ENCODE measurements at places on chromosomes 4 and X.

GRCh38 chr4:629915-630641, 4.7 kb downstream of the PDE6B start:
- no peak for DNase-seq

DNA sequence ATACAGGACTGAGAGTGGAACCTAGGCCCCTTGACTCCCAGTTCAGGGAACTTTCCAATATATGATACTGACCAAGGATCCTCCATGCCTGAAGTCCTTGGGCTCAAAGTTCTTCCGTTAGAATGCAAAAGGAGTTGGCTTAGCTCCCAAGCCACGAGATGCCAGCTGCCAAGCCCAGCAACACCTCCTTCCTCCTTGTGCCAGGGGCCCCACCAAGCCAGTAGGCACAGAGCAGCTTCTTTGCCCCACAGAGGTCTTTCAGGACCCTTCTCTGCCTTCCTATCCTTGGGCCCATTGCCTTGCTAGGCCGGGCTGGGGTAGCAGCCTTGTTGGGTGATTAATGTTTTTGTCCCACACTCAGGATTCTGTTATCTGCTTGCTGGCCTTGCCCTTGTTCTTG, 105.6 kb downstream of the EFNB1 start:
- DNase-seq = peak; percentile 4

DNA sequence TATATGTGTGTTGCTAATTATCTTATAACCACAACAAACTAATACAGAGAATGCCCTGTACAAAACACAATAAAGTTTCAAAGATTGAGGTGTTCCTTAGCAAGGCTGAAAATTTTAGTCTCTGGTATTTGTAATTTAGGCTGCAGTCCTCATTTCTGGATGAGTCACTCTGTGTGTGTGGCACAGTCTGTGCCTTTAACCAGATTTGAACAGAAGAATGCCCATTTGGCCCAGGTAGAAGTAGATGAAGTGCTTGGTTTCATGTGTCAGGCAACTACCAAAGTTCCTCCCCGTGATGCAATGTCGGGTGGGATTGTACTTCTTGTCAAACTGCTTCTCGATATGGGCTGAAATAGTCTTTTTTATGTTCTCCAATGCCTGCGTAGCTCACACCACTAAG, 91.6 kb upstream of the H2AZ1 start:
- no peak for DNase-seq

- no peak for DNase-seq
Observed at GRCh38 chr4:140186651-140187315, 32.8 kb upstream of the MAML3 start.

GRCh38 chr4:166123546-166123945, 250.5 kb downstream of the TLL1 start:
- DNase-seq = no peak

- DNase-seq = no peak
Observed at GRCh38 chrX:107047622-107048021, 47.6 kb upstream of the MORC4 start.

- no peak for DNase-seq
Observed at GRCh38 chr4:94939791-94940519, 182.2 kb downstream of the BMPR1B start.

- no peak for DNase-seq
Observed at GRCh38 chrX:11647138-11647537, 18.6 kb downstream of the ARHGAP6 start.

GRCh38 chr4:2647403-2648158, 108.6 kb downstream of the TNIP2 start:
- no peak for DNase-seq

GRCh38 chr4:10007436-10007740, 13.9 kb downstream of the SLC2A9 start:
- DNase-seq = no peak

DNA sequence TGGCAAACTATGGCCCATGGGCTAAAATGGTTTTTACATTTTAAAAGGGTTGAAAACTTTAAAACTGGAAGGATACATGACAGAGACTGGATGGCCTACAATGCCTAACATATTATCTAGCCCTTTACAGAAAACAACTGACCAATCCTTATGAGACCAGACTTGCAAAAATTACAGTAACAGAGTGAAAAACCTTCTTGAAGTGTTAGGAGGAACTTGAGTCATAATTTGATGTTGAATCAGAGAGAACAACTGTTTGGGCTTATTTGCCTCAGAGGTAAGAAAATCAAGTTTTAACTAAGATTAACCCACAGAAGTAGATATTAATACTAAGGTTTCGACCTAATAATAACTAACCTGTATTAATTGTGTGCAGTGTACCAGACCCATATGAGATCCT, 12.4 kb upstream of the NAP1L5 start:
- DNase-seq = no peak

DNA sequence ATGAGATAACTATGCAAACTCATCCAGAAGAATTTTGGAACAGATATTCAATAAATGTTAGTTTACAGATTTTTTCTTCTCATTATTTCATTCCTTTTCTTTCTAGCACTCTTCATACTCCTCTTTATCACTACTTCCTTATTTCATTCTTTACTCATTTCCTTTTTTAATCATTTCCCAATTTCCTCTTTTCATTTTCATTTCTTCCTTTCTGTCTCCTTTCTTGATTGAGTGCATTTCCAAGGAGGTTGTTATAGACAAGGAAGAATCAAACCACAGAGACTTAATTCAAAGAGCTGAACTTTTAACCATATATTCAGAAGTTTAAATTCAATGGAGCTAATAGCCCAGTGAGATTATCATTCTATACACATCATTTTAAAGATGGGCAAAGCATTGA, 600.7 kb downstream of the ARAP2 start:
- no peak for DNase-seq

DNA sequence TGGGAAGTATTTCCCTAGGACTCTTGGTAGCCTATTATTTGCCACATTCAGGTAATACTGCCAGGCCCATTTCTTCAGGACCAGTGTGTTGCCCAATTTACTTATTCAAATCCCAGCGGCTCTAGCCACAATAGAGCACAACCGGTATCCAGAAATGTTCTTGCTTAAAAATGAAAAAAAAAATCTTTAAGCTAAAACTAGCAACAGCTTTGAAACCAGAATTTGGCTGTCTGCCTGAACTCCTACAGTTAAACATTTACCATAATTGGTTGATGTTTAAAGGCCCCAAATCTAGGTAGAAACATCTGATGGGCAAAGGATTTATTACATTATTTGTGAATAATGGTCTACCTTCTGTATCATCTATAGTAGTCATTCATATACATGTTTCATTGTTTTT, 930 bp upstream of the SLITRK4 start:
- DNase-seq = no peak

DNA sequence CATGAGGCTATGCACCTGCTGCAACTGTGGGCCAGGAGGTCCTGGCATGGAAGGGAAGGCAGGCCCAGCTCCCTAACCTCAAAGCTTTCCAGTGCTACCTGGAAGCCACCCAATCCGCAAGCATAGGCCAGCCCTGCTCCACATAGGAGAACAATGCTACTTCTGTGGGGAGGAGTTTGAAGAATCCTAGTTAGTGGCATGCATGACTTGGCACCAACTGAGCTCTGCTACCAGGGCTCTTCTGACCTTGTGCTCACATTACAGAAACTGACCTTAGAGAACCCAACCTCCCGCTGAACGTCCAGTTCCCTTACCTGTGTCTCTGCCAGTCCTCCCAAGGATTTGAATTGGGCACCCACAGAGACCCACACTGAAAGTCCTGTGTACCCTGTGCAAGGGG, 58.8 kb downstream of the USP46 start:
- no peak for DNase-seq

DNA sequence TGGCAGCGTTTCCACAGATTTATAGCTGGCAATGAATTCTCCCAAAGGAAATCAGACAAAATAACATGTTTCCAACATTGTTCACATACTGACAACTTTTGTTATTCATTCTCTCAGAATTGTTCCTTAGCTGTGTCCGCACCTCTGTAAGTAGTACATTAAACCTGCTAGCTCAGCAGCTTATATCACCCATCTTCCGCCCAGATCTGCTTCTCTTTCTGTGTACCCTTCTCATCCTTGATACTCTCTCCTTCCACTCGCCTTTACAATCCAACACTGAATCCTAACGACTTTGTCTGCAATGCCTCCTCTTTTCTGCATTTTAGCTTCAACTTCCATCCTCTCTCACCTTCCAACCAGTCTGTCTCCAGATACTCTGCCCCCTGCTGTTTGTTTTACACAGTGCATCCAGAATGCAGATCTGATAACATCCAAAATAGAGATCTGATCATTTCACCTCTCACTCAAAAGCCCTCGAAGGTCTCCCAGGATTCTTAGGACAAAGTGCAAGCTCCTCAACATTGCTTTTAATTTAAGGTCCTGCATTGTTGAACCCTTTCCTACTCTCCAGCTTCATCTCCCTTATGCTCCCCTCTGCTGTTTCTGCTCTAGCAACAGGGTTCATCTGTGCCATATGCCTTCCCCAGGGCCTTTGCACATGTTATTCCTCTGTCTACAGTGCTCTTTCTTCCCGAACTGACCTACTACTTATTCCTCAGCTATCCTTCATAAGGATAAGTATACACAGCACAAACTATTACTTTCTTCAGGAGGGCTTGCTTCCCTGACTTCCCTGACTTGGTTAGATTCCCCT, 67.3 kb upstream of the VBP1 start:
- peak; percentile 42 for DNase-seq

GRCh38 chrX:10172877-10173276, 16.1 kb downstream of the CLCN4 start:
- no peak for DNase-seq

DNA sequence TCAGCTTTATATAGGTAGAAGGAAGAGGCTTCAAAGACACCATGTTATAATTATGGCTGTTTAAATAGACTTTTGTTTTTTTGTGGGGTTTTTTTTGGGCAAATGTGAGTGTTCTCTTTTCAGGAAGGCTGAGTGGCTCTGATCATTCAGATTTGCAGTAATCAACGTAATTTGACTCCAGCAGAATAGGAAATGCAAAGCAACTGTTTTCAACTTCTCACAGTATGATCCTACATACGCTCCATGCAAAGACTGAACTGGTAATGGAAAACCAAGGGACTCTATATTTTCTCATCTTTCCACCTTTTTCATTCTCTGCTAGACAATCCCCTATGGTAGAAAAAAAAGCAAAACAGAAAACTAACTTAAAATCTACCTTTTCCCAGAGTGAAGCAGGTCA, 10.8 kb downstream of the ADH1B start:
- DNase-seq = no peak

- DNase-seq = no peak
Observed at GRCh38 chrX:2463973-2464676, 36.7 kb downstream of the DHRSX start.

GRCh38 chrX:69038816-69039215, 126.4 kb downstream of the PJA1 start:
- no peak for DNase-seq

- no peak for DNase-seq
Observed at GRCh38 chr4:172055046-172055445, 241.8 kb downstream of the GALNTL6 start.

- DNase-seq = no peak
Observed at GRCh38 chr4:84837751-84838150, 128.7 kb downstream of the WDFY3 start.

GRCh38 chrX:110086916-110087484, 84.1 kb downstream of the TMEM164 start:
- DNase-seq = no peak

DNA sequence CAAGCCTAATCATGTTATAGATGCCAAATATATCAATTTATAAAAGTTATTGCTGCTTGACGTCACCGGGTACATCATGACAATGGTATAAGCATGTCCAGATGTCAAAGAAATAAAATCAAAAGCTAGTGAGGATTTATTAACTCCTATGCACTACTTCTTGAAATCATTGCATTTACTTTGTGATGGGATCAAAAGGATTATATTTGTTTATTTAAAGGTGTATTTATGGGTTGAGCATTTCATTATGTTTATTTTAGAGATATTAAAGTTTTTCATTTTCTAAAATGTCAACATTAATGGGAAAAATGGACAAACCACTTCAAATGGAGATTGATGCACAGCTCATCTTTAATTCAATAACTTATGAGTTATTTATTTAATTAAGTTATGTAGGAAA, 277.8 kb downstream of the EPHA5 start:
- no peak for DNase-seq

DNA sequence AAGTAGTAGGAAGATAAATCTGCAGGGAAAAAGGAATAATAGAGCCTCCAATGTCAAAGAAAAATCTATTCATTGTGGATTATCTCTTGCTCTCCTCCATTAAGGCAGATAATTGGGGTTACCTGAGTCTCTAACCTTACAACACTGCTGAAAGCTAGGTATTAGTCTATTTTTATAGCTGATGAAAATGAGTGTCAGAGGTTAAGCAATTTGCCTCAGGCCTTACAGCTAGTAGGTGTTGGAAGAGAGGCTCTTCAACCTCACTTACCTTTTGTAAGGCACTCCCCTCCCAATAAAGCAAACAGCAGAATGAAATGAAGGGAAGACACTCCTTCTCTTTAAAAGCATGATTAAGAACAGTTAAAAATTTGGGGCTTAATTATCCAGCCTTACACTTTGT, 45.4 kb upstream of the GAB1 start:
- no peak for DNase-seq

GRCh38 chr4:21738821-21739220, 209.8 kb downstream of the KCNIP4 start:
- DNase-seq = no peak

GRCh38 chrX:52504551-52504950, 8.9 kb downstream of the XAGE1A start:
- DNase-seq = no peak

DNA sequence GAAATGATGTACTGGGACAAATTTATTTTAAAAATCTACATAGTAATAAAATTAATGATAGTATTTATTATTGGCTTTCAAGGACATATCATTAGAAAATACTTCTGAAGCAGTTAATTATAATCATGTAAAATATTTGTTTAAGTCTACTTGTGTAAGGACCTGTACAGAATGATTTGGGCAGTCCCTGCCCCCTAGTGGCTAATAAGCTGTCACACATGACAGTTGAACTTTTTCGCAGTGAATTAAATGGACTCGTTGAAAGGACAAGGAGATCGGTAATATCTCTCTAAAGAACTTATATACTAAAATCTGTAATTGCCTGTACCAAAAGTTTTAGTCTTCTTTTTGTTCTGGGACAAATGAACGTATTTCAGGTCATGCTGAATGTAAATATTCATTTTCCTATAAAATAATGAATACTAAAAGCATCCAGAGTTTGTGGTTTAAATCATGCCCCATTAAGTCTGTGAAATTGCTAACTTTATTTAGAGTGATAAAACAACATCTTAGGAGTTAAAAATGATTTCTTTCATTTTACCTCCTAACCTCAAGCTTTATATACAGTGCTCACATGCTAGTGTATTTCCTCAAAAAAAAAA, 13.6 kb downstream of the EXOC1 start:
- DNase-seq = peak; percentile 70

DNA sequence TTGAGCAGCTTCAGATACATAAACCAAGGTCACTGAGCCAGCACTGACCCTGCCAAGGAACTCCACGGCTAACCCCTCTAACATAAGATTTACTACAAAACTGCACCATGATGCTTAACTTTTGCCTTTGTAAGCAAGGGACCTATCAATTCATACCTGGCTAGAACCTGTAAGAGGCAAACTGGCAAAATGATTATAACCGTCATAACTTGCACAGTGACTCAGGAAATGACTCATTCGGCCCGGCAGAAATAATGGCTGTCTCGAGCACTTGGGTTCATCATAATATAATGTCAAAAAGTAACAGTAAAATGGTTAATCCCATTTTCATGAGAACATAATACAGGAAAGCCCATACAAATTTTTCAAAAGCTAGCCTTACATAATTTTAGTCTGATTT, 17.2 kb downstream of the RASGEF1B start:
- peak; percentile 30 for DNase-seq

- DNase-seq = no peak
Observed at GRCh38 chr4:139814323-139815015, 148.8 kb downstream of the MGST2 start.

Data from CD4-positive, alpha-beta T cell treated with Interleukin-4 for 1 hour (primary cell).